Camera-type eye (tissue), 1 donor: ENCODE measurements at places on chromosomes 11 and 22. TPM values are rescaled to one million over a fixed set of nuclear protein-coding genes. Genes with fewer than 3 reads are reported as not detected.

Gene CREB3L1
- total RNA-seq, result 35.6 TPM

Gene TSPAN18
- 34.3 TPM for total RNA-seq

Gene APLNR
- 42.7 TPM for total RNA-seq

Gene FAM118A
- 39.9 TPM for total RNA-seq

Gene SORL1
- 34.2 TPM for total RNA-seq

Gene FBLN1
- 206 TPM for total RNA-seq

Gene MMP12
- total RNA-seq, result not detected

Gene CYB5R2
- 13.6 TPM for total RNA-seq

Gene KRTAP5-2
- total RNA-seq, result not detected

Gene ZDHHC5
- total RNA-seq, result 49.8 TPM

Gene TNNI2
- 103 TPM for total RNA-seq

Gene GLYAT
- total RNA-seq, result not detected
